ENCODE measurements at places on chromosomes 1 and 21. TPM values are rescaled to one million over a fixed set of nuclear protein-coding genes. Genes with fewer than 3 reads are reported as not detected.

Gene COG2
- total RNA-seq = 32.0 TPM

GRCh38 chr1:26703478-26703877 is 7.7 kb downstream of the ARID1A start:
- no peak overlapping the region for H3K4me3 ChIP-seq
- peaks cover 31% of the 10 kb centered on the region for H3K4me1 ChIP-seq
- no peaks in the 10 kb centered on the region for H3K27me3 ChIP-seq
- peaks cover 36% of the 10 kb centered on the region for H3K36me3 ChIP-seq

DNA sequence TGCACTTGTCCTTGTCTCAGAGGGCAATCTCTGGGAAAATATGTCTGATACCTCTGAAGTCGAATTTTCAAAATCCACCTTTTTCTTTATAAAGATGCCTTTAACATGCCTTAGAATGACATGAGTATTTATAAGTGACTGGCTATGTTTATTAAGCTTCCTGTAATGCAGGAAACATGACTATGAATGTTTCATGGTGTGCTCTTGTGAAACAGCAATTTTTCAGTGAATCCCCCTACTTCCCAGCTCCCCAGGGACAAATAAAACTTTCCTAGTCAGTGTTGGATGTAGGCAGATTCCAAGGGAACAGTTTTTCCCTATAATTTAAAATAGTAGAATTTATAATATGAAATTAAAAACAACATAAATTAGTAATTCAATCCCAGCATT is 437.0 kb downstream of the LMO4 start:
- no peak for DNase-seq
- no peak overlapping the region for H3K4me3 ChIP-seq
- H3K27ac ChIP-seq = no peak overlapping the region
- H3K27me3 ChIP-seq = no peaks in the 10 kb centered on the region
- H3K4me1 ChIP-seq = peaks cover 5% of the 10 kb centered on the region

DNA sequence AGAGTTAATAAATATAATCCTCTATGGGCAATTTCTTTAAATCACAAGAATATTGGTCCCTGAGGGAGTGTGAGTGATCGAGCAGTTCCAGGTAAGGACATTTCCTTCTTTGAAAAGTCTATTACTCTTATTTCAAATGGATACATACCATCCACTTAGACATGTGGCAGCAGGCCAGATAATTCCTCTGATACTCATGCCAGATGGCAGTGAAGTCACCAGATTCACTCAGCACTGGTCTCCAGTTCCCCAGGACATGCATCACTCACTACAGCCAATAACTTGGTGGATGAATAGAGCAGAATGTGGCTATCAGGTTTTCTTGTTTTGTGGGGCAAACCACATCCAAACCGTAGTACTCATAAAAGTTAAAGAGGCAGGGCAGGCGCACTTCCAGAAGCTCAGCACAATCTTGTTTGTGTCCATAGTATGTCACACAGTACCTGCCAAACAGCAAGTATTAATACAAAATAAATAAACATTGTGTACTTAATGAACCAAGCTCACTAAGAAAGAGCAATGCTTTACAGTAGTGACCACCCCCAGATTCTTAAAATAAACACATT is 74.2 kb upstream of the CD53 start:
- H3K27me3 ChIP-seq = no peaks in the 10 kb centered on the region
- H3K36me3 ChIP-seq = no peaks in the 10 kb centered on the region
- no peak overlapping the region for H3K4me3 ChIP-seq
- no peak overlapping the region for H3K27ac ChIP-seq
- H3K4me1 ChIP-seq = no peaks in the 10 kb centered on the region

GRCh38 chr1:24857507-24858133 is 72.5 kb downstream of the RUNX3 start:
- no peak overlapping the region for H3K27ac ChIP-seq
- H3K4me1 ChIP-seq = no peaks in the 10 kb centered on the region
- H3K36me3 ChIP-seq = no peaks in the 10 kb centered on the region
- H3K27me3 ChIP-seq = no peaks in the 10 kb centered on the region

Gene CYP4X1
- not detected for total RNA-seq

DNA sequence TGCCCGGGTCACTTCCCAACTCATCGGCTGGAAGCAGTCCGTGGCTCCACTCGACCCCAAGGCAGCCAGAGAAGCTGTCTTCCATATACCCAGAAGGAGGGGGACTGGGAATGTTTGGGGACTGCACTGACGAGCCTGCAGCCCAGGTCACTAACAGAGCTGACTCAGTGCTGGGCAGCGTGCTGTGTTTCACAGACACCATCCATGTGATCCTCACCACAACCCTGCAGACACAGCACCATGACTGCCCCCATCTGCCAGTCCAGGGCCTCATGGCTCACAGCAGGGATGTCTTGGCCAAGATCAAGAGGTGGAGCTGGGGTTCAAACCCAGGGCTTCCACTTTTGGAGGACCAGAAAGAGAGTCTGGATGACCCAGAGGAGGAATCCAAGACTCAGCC is 67.9 kb downstream of the KLHDC7A start:
- H3K27ac ChIP-seq = no peak overlapping the region
- H3K27me3 ChIP-seq = peaks cover 28% of the 10 kb centered on the region
- no peaks in the 10 kb centered on the region for H3K4me1 ChIP-seq
- H3K4me3 ChIP-seq = no peak overlapping the region

- no peaks in the 10 kb centered on the region for H3K36me3 ChIP-seq
- H3K27me3 ChIP-seq = peaks cover 24% of the 10 kb centered on the region
- H3K4me3 ChIP-seq = no peak overlapping the region
- no peak overlapping the region for H3K27ac ChIP-seq
- no peaks in the 10 kb centered on the region for H3K4me1 ChIP-seq
Observed at GRCh38 chr1:15212216-15212953, 34.6 kb upstream of the FHAD1 start.

DNA sequence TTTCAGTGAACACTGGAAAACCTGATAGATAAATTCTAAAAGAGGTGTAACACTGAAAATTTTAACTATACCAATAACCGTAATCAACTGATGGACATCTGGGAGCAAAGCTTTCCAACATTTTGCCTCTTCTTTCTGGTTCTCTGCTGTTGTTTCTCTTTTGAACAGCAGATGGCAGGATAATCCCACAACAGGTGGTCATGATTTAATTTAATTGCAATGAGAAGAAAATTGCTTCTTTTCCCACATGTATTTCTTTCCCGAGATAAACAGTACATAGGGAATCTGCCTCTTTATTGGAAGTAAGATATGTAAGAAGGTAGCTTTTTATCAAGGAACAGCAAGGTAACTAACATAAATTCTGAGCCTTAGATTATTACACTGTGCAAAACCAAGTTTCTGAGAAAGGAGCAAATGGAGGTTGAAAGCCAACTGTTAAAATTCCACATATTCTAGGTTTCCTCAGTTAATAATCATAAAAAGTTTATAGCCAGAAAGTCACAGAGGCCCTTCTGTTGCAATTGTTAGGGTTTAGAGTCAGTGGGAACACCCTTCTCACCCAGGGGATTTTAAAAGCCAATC is 72.9 kb downstream of the RPS6KA1 start:
- H3K4me3 ChIP-seq = no peak overlapping the region
- no peaks in the 10 kb centered on the region for H3K36me3 ChIP-seq
- DNase-seq = peak; percentile 45
- H3K4me1 ChIP-seq = peaks cover 3% of the 10 kb centered on the region
- H3K27ac ChIP-seq = no peak overlapping the region

DNA sequence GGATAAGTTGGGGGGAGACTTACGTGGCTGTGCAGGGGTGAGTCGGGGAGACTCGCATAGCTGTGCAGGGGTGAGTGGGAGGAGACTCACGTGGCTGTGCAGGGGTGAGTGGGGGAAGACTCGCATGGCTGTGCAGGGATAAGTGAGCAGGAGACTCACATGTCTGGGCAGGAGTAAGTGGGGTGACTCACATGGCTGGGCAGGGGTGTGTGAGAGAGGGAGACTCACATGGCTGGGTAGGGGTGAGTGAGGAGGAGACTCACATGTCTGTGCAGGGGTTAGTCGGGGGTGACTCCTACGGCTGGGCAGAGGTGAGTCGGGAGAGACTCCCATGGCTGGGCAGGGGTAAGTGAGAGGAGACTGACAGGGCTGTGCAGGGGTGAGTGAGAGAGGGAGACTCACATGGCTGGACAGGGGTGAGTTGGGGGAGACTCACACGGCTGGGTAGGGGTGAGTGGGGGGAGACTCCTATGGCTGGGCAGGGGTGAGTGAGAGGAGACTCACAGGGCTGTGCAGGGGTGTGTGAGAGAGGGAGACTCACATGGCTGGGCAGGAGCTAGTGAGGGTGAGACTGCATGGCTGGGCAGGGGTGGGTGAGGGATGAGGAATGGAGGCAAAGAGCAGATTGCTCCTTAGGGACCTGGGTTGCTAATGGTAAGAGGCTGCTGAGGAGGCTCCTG is 56.0 kb upstream of the ABCG1 start:
- no peak overlapping the region for H3K4me3 ChIP-seq
- peak overlapping the region; percentile 39 for H3K27ac ChIP-seq
- peak; percentile 53 for DNase-seq
- H3K36me3 ChIP-seq = no peaks in the 10 kb centered on the region

Gene SNIP1
- total RNA-seq = 18.7 TPM

DNA sequence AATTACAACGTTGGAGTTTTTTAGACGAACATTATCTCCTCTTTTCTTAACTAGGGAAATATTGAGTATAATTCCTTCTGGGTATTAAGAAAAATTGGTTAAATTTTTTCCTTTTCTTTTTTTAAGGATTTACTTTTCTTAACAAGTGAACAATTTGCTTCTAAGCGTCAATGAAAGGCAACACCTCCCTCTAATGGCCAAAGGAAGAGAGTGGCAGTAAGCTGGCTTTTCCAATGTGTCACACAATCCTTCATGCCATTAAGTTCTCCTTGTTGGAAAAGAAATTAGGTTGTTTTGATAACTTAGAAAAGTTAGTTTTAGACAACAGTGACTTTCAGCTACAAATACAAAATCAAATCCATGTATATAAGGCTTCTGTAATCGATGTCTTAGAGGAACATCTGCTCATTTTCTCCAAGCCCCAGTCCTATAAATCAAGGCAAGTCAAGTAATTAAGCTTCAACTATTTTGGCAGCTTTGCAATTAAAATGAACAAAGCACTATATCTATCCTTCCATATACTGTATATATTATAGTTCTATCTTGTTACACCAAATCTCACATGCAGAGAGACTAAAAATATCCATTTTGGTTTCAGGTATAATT is 62.8 kb downstream of the EDEM3 start:
- H3K27me3 ChIP-seq = no peaks in the 10 kb centered on the region
- H3K27ac ChIP-seq = no peak overlapping the region
- H3K4me1 ChIP-seq = peaks cover 8% of the 10 kb centered on the region
- no peak for DNase-seq
- H3K4me3 ChIP-seq = no peak overlapping the region
- peaks cover 17% of the 10 kb centered on the region for H3K36me3 ChIP-seq

DNA sequence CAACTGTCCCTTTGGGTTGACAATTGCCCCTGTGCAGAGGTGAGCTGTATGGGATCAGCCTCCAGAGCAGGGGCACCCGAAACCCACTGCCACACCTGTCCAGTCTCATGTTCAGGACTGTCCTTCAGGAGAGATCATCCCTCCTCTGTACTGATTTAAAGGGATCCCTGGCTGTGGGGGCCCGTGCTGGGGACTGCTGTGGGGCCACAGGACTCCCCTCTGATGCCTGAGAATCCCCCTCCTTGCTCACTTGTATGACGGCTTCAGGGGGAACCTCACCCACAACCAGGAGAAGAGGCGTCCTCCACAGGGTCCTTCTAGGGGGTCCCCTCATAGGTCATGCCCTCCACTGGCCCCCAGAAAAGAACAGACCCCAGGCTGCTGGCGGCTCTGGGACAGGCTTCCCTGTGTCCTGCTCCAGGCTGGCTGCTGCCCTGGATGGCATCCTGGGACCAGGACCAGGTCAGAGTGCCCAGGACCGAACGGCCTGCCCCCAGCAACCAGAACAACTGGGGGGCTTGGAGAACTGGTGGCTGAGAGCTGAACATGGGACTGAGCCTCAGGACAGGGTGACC is 77.5 kb upstream of the ACTRT2 start:
- no peaks in the 10 kb centered on the region for H3K4me1 ChIP-seq
- peaks cover 6% of the 10 kb centered on the region for H3K27me3 ChIP-seq
- H3K4me3 ChIP-seq = no peak overlapping the region
- H3K36me3 ChIP-seq = no peaks in the 10 kb centered on the region

Measured in activated CD4-positive, alpha-beta T cell treated with anti-CD3 and anti-CD28 coated beads for 36 hours (primary cell).